ENCODE measurements at places on chromosomes 12 and 14.

DNA sequence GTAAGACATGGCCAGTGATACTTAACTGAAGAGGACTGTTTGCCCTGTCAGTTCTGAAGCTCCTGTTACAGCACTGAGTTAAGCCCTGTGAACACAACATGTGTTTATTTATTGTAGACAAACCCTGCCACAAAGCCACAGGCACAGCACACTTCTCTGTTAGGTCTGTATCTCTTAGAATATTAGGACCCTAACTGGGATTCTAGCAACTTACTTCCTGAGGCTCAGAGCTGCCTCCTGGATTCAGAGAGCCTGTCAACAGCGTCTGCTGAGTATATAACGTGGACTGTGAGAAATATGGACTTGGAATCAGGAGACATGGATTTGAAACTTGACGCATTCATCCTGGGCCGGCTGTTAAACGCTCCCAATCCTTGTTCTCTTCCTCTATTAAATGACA is 135.0 kb upstream of the HIF1A start:
- peak; percentile 22 for DNase-seq

- peak; percentile 11 for DNase-seq
Measured at GRCh38 chr14:36975834-36976233, 196.6 kb downstream of the SLC25A21 start.

DNA sequence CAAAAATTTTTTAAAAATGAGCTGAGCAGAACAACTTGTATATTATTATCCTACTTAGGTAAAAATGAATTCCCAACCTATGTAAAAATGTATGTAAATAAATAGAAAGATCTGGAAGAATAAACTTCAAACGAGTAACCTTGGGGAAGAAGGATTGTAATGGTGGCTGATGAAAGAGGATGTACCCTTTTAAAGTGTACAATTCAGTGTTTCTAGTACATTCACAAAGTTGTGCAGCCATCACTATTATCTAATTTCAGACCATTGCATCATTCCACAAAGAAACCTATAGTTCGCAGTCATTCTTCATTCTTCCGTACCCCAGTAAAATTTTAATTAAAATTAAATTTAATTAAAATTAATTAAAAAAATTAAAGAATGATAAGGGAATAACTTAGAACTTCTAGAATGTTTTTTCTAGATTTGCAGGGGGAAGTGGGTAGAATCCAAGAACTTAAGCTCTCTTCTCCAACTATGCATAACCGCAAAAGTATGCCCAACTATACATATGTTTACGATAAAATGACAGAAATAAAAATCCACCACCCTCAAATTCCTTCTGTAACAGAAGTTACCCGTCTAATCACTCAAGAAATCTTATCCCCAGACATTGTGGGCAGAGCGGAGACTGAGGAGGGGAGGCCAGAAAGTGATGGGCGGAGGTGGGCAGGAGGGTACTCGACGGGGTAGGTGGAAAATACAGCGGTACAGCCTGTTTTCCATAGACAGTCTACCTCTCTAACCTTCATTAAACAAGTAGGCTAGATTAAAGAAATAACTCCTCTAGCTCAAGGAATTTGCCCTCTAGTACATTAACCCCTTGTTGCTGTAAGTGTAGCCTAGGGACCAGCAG is 921 bp downstream of the DEPDC4 start:
- DNase-seq = no peak

DNA sequence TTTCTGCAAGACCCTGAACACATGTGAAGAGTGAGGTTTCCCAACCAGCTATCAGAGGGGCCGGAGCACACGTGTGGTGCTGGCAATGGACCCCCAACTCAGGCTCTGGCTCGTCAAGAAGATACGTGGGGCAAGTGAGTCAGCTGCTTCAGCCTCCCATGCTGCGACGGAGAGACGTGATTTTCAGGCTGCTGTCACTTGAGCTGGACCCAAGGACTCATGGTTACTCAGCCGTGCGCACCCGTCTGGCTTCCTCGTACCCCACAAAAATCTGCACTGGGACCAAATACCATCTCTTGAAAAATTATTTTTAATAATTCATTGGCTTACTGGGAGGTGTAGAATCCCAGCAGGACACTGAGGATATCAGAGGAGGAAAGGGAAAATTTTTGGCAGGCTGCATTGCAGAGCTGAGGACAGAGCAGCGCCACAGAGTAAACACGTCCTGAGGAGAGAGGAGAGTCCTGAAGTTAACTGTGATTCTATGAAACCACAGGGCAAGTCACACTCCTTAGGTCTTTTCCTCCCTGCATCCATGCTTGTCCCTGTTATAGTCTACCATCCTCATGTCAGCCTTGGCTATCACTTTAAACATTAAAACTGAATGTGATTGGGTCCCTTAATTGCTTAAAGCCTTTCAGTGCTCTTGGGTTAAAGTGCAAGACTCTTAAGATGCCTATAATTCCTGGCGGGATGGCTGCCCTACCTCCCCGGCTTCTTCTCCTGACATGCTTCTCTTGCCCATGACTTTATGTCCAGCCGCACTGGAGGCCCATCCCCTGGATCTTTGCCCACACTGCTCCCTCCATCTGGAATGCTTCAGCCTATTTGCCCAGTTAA is 95.3 kb upstream of the SLC35F4 start:
- no peak for DNase-seq

GRCh38 chr14:68409387-68409786 is 383.5 kb downstream of the ZFP36L1 start:
- DNase-seq = no peak

- DNase-seq = no peak
Measured at GRCh38 chr14:62743560-62743959, 301.7 kb downstream of the KCNH5 start.

GRCh38 chr14:24670594-24670993 is 36.6 kb upstream of the GZMB start:
- DNase-seq = no peak

DNA sequence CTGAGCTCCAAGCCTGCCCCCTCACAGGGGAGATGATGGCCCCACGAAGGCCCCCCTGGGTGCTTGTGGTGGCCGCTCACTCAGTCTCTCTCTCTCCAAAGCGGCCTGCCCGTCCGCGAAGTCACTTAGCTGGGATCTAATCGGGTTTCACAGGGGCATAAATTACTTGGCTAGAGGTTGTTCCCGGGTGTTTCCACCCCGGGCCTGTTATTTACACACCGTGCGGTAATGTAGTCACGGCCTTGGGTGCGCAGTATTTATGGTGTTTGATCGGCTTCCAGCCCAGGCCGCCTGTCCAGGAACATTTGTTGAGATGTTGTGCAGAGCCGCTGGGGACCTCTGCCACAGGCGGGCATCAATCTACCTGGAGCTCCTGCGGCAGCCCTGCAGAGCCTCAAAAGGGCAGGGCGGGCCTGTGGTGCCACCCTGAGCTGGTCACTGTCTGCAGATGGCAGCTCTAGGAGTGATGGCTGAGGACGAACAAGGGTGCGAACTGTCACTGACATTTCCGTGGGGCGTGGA is 91.2 kb downstream of the KIF26A start:
- no peak for DNase-seq

- DNase-seq = no peak
Measured at GRCh38 chr12:53098354-53098981, 1.0 kb downstream of the IGFBP6 start.

DNA sequence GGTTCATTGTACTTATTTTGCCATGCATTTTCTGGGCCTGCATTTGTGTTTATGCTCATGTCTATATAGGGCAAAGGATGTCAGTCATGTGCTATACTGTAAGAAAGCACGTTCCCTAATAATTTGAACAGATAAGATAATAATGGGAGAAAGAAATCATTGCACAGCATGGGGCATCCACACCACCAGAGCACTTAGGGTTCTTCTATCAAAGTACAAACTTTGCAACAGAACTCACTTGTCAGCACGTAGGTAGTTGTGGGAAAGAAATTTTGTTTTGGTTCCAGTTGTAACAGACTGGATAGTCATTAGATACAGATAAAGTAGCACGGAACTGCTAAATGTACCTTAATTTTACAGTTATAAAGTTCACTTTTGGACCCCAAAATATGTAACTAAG is 10.1 kb downstream of the PPP1CC start:
- DNase-seq = no peak

DNA sequence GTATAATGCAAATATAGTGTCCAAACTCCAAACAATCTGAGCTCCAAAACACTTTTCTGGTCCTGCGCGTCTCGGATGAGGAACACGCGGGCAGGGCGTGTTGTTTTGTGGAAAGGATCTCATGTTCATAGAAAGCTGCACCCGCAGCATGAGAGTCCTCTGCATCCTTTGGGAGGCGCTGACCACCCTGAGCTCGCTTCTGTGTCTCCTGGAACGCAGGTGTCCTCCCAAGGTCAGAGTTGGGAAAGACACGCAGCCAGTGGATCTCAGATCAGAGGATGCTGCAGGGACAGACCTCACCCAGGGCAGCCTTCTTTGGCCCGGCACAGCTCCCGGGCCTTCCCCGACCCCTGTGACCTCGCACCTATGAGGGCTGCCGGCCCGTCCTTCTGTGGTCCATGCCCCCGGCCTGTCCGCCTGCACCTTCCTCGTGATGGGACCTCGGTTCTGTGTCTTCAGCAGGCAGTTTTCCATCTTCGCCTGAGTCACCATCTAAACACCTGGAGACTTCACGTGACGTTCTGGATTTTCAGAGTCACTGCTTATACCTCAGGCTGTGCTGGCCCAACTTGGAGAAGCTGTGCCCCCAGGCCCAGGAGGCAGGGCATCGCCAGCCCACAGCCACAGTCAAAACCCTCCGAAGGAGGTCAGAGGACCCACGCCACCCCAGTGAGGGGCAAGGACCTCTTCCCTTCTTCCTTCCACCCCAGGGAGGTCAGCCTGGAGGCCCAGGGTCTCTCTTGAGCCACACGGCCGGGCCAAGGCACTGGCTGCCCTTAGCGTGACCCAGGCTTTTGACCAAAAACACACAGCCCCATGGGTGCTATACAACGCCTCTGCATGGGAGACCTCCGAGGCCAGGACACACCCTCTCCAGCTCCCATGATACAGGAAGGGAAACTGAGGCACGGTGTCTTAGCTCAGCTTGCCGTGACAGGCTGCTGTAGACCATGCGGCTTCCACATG is 25.9 kb downstream of the MMP17 start:
- no peak for DNase-seq

GRCh38 chr12:111201036-111201435 is 167.9 kb downstream of the PHETA1 start:
- peak; percentile 74 for DNase-seq

- no peak for DNase-seq
Measured at GRCh38 chr12:106147956-106148355, 9.2 kb upstream of the NUAK1 start.

- DNase-seq = no peak
Measured at GRCh38 chr14:68292441-68293215, 473.0 kb downstream of the RAD51B start.

GRCh38 chr14:23729720-23730387 is 93.7 kb downstream of the DHRS2 start:
- DNase-seq = no peak

GRCh38 chr14:105196265-105196960 is 15.3 kb upstream of the NUDT14 start:
- DNase-seq = no peak

- no peak for DNase-seq
Measured at GRCh38 chr12:104740668-104741067, 217.4 kb downstream of the SLC41A2 start.

GRCh38 chr14:63995285-63995684 is 142.5 kb downstream of the SYNE2 start:
- no peak for DNase-seq

DNA sequence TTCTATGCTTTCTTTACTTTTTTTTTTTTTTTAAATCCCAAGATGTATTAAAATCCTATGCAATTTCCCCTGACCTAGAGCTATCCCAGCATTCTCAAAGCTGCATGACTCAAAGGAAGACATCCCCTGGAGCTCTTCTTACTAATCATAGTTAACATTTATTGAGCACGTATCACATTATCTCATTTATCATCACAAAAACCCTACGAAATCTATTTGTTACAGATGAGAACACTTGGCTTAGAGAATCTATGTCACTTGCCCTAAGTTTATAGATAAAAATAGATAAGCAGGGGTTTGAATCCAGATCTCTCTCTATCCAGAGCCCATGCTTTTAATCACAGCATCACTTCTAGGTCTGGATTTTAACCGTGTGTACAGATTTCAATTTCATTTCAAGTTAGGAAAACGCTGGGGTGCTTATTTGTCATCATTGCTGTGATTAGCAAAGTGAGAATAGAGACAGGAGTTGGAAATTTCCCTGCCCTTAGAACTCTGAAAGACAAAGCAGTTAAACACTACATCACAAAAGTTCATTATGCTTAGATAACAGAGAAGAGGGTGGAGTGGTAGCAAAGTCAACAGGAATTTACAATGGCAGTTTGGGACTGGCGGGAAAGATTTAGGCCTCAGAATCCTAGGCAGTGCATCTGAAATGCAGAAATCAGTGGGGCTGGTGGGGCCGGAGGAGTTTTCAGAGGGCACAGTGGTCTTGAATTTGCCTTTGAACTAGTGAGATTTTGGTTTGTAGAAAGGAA is 177.7 kb upstream of the FRMD6 start:
- no peak for DNase-seq

DNA sequence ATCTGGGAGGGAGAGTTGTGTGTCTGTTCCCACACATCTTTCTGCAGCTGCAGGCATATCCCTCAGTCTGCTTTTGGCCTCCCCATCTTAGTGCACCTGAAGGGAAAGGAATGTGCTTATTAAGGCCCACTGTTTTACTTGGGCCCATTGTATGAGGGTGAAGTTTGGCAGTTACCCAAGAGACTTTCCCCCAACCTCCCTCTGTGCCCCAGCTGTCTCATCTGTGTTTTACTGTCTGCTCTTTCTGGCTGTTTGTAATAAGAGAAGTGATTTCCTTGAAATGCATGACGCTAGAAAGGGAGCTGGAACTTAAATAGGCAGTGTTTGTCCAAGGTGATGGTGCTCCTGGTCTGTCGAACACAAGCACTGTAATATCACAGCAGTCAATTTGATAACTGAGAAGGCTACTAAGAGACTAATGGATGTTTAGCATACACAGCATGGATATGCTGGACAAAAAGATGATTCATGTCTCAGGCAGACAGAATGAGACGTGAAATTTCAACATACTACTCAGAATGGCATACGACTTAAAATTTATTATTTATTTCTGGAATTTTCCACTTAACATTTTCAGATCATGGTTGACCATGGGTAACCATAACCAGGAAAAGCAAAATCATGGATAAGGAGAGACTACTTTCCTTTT is 43.6 kb downstream of the FSCB start:
- DNase-seq = peak; percentile 83

DNA sequence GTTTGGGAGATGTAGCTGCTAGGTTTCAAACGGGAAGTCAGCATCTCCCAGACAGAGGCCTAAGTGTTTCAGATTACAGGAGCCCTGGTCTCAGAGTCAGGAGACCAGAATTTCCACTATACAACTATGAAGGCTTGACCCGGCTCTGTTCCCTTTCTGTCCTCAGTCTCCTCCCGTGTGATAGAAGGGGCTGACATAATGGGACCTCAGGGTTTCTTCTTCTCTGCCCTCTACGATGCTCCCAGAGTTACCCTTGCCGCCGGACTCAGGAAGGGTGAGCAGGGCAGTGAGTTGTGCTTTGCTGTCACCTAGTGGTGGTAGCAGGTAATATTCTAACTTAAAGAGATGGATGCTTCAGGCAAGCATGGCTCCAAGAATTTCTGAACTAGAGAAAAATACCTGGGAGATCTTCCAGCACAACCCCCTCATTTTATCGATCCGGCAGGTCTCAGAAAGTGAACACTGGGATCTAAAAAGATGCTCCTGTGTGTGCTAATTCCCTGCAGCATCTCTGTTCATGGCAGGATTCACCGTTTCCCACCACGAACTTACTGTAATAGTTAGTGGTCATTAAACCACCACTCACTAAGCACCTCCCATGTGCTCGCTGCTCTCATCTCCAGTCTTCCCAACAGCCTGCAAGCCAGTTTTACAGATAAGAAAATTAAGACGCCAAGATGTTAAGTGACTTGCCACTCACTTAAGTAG is 84.4 kb downstream of the VWF start:
- peak; percentile 70 for DNase-seq
